Glomerular endothelial cell (primary cell): ENCODE measurements at places on chromosomes 12 and 14. TPM values are rescaled to one million over a fixed set of nuclear protein-coding genes. Genes with fewer than 3 reads are reported as not detected.

DNA sequence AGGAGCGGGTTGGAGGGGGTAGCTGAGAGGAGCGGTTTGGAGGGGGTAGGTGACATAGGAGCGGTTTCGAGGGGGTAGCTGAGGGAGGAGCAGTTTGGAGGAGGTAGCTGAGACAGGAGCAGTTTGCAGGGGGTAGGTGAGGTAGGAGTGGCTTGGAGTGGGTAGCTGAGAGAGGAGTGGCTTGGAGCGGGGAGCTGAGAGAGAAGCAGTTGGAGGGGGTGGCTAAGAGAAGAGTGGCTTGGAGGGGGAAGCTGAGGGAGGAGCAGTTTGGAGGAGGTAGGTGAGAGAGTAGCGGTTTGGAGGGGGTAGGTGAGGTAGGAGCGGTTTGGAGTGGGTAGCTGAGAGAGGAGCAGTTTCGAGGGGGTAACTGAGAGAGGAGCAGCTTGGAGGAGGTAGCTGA, 152.1 kb downstream of the GLT1D1 start:
- DNase-seq, result no peak

DNA sequence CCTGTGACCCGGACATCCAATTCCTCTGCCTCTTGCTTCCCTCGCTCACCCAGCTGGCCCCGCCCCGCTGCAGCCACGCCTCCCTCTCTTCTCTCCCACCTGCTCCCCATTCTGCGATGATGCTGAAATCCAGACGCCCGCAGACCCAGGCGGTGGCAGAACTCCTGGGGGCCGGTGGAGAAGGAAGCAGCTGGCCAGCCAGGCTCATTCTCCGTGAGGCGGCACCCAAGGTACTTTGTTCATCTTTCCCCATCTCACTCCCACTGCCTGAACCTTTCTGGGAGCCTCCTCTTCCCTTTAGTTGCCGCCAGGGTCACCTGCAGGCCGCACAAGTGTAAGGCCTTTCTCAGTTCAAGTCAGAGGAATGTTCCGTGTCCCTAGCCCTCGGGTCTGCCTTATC, 35.7 kb downstream of the FOXN4 start:
- no peak for DNase-seq

DNA sequence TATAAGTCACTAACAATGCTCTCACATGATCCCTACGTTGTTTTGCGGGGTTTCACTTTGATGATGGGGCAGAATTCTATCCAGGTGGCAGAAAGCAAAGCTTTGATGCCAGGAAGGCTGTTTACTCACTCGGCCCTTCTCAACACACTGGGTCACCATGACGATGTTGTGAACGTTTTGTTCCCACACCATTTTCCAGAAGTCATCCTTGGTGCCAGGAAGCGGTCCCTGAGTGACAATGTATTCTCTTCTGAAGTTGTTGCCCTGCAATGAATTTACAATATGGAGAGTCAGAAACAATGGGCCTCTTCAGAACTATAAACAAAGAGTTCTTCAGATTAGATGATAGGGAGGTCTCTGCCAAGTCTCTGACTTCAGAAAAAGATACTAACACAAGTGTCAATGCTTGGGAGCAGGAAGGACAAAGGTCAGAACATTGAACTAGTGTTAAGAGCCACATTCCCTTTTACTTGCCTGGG, 101.3 kb downstream of the PTPRB start:
- peak; percentile 33 for DNase-seq

GRCh38 chr12:57126061-57126460, 2.2 kb upstream of the LRP1 start:
- DNase-seq, result no peak

- DNase-seq, result no peak
These were observed 54.3 kb downstream of the NINJ2 start for GRCh38 chr12:608921-609320.

DNA sequence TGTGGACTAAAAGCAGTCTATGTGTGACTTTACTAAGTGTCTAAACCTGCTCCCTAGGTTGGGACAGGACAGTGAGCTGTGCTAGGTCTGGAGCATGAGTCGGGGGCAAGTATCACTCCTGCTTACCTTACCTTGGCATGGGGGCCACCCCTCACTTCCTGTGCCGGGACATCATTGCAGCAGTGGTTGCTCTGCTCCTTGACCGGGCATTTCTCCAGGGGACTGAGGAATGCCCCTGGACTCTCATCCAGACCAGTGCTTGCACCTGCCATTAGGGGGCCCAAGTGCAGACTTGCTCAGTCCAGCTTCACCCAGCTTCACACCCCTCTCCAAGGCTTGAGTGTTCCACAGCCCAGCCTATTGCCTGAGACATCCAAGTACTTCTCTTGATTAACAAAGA, 84.7 kb upstream of the NELL2 start:
- DNase-seq, result no peak

- DNase-seq, result no peak
These were observed 5.3 kb upstream of the SOCS2 start for GRCh38 chr12:93567174-93567573.

- no peak for DNase-seq
These were observed 5.4 kb downstream of the PGF start for GRCh38 chr14:74949859-74950573.

DNA sequence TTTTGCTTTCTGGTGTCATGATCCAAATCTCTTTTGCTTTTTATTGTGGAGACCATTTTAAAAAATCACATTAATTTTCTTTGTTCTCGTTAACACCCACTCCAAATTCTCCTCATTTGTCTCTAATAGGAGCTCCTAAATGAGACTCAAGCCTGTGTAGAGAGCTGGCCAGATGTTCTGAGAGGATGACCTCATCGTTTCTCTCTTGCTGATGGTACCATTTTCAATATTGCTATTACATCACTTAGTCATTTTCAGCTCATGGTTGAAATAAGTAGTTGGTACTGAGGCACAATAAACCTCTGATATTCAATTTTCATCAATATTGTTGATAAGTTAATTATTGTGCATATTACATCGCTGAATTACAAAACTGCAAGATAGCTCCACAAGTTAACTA, 31.5 kb downstream of the SPTB start:
- DNase-seq, result no peak

DNA sequence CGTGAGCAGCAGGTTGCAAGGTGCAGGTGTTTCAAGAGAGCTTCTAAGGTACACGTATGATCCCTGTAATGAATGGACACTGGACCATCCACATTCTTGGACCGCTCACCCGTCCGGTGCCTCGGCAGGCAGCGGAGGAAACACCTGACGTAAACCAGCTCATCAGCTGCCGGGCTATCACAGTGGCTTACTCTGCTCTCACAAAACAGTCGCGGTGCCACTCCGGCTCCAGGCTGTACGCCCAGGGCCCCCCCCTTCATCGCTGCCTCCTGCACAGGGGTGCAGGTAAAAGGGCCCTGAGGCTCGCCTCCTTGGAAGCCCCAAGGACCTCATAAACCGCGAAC, 436 bp downstream of the VPS33A start:
- no peak for DNase-seq

GRCh38 chr14:55103005-55103640, 25.9 kb upstream of the LGALS3 start:
- DNase-seq, result peak; percentile 34

- no peak for DNase-seq
These were observed 26.6 kb upstream of the NXPH4 start for GRCh38 chr12:57190037-57190436.

DNA sequence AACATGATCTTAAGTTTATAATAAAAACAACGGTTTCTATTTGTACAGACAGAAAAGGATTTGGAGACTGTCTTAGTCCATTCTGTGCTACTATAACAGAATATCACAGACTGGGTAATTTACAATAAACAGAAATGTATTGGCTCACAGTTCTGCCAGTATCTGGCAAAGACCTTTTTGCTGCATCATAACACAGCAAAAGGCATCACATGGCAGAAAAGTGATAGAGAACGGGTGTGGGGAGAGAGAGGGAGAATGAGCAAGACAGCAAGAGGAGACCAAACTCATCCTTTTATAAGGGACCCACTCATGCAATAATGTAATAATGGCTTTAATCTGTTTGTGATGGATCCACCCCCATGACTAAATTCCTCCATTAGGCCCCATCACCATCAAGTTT, 17.0 kb upstream of the NUDT4 start:
- DNase-seq, result no peak

- no peak for DNase-seq
These were observed 255.6 kb downstream of the ATP23 start for GRCh38 chr12:58196971-58197370.

DNA sequence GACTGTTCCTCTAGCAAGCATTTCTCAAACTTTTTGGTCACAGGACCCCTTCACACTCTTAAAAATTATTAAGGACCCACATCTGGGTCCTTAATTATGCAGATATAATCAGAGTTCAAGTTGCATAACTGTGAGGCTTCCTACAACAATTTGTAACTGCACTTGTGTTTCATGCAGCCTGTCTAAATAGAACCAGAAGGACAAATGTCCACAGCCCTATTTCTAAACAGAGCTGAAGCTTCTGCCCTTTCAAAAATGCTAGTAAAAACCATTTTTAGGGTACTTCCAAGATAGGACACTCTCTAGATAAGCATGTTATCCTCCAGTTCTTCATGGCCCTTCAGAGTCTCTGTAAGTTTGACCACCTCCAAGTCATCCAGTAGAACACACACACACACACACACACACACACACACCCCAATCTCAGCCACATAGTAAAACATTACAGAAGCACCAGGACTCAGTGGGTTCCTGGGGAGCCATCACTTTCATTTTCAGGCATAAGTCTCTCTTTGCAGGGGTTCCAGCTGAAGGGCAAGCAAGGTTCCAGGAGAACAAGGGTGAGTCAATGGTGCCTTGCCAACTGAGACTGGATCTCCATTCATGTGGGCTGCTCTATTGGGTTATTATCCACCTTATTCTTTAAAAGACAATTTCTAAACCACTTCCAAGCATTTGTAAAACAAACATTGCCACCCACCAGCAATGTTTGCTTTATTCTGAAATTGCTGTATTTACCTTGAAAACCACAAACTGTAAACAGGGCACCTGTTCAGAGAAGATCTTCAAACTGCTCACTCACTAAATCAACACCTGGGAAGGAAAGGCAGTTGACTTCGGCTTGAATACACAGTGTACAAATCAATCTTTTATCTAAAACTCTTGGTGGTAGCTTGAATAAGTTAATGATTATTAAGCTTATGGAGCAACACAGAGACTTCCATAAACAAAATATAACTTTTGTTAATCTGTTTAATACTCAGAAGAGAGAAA, 64.1 kb downstream of the ITPR2 start:
- no peak for DNase-seq

DNA sequence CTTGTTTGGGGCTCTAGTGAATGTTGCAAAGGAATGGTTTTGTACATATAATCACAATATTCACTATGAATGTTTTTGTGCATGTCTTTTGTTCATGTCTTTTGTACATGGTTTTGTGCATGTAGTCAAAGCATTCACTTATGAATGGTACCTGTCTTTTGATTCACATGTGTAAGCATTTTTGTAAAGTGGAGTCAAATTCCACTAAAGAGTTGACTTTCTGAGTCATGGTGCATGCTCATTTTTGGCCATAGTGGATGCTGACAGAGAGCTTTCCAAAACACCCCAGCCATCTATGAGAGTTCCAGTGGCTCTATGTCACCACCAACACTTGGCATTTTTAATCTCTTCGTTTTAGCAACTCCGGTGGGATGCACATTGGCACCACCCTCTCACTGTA, 1185.9 kb upstream of the TMEM132C start:
- DNase-seq, result no peak

DNA sequence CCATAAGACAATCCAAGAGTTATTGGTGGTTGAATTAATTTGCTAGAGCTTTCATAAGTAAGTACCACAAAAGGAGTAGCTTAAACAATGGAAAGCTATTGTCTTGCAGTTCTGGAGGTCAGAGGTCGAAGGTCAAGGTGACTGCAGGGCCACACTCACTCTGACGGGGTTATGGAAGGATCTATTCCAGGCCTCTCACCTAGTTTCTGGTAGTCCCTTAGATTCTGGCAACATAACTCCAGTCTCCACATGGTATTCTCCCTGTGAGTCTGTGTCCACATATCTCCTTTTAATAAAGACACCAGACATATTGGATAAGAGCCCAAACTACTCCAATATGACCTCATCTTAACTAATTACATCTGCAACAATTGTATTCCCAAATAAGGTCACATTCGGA, 273.4 kb downstream of the FOXN3 start:
- DNase-seq, result no peak

- DNase-seq, result no peak
These were observed 84.2 kb downstream of the EFCAB11 start for GRCh38 chr14:89870316-89870715.

- DNase-seq, result no peak
These were observed 3.6 kb downstream of the SLC2A14 start for GRCh38 chr12:7869137-7869536.

DNA sequence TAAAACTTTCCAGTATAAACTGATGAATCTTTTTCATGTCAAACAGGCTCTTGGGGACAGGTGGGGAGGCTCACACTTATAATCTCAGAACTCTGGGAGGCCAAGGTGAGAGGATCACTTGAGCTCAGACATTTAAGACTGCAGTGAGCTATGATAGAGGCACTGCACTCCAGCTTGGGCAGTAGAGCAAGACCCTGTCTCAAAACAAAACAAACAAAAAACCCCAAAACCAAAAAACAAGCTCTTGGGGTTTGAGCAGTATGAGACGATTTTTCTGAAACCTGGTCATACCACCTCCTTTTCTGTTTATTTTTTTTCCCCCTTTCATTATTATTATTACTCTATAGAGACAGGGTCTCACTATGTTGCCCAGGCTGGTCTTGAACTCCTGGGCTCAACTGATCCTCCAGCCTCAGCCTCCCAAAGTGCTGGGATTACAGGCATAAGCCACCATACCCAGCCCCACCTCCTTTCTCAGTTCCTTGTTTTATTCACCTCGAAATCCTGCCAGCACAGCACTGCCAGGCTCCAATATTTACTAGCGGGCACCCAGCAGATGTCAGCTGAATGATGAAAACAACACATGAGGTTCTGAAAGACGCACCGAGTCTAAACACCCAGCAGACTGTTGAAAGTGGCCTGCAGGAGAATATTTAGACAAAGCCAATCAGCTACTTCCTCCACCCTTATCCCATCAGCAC, 19.5 kb upstream of the CDK17 start:
- no peak for DNase-seq

DNA sequence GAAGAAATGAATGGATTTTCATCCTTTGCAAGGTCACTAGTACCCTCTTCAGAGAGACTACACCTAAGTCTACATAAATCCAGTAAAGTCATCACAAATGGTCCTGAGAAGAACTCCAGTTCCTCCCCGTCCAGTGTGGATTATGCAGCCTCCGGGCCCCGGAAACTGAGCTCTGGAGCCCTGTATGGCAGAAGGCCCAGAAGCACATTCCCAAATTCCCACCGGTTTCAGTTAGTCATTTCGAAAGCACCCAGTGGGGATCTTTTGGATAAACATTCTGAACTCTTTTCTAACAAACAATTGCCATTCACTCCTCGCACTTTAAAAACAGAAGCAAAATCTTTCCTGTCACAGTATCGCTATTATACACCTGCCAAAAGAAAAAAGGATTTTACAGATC, 40.8 kb downstream of the SPATA7 start:
- DNase-seq, result no peak

GRCh38 chr14:105155071-105155651, 13.4 kb downstream of the JAG2 start:
- DNase-seq, result no peak

TSPAN8 gene
- total RNA-seq, result not detected in 2 replicates

SNRNP35 gene
- total RNA-seq, result 11.6 and 15.7 TPM in 2 replicates

LBHD2 gene
- not detected in 2 replicates for total RNA-seq

SUPT16H gene
- total RNA-seq, result 45.1 and 50.9 TPM in 2 replicates

CKB gene
- 10.3 and 30.8 TPM in 2 replicates for total RNA-seq

RNFT2 gene
- total RNA-seq, result 2.2 and 2.9 TPM in 2 replicates

STAC3 gene
- 0.18 and 0.58 TPM in 2 replicates for total RNA-seq

DPF3 gene
- 6.2 TPM in 2 replicates for total RNA-seq

SLC6A12 gene
- total RNA-seq, result 0.70 and 0.92 TPM in 2 replicates

MGAT4C gene
- 0.05 and 0.47 TPM in 2 replicates for total RNA-seq

ARID4A gene
- total RNA-seq, result 7.0 and 16.0 TPM in 2 replicates

NRIP2 gene
- not detected in 2 replicates for total RNA-seq

FOXJ2 gene
- 10.9 and 11.3 TPM in 2 replicates for total RNA-seq
